ENCODE measurements at places on chromosomes 12 and 14.

DNA sequence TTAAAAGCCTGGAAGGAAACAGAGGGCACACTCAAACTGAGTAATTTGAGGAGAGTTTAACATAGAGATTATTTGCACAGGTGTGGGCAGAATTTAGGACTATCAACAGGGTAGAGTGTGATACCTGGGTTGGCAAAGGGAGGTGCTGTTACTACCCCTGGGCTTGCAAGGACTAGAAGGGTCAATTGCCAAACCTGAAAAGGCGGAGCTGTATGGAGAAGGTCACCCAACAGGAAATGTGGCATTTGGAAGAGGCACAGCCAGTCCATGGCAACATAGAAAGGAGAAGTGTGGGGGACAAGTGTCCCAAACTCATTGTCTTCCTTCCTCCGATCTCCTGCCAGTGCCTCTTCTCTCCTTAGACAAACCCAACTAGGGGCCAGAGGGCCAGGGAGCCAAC lies 21.6 kb upstream of the MED13L start:
- DNase-seq: no peak

GRCh38 chr12:90757957-90758356 lies 197.0 kb downstream of the CCER1 start:
- DNase-seq: no peak

DNA sequence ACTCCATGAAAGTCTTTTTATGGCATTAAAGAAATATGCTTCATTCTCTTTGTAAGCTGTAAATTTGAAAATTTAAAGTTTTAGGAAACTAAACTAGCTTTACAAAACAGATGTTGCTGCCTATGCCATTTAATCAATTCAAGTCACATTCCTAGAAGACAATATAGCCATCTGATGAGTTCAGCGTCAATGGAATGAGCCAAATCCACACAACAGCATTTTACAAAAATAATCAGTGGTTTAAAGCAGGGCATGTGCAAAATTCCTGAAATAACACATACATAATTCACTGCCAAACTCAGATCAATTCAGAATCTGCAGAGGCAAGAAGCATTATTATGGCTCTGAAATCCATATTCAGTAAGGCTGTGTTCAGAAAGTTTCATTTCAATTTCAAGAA lies 75.6 kb downstream of the MED13L start:
- no peak for DNase-seq

GRCh38 chr14:92217936-92218335 lies 96.2 kb downstream of the CPSF2 start:
- no peak for DNase-seq

DNA sequence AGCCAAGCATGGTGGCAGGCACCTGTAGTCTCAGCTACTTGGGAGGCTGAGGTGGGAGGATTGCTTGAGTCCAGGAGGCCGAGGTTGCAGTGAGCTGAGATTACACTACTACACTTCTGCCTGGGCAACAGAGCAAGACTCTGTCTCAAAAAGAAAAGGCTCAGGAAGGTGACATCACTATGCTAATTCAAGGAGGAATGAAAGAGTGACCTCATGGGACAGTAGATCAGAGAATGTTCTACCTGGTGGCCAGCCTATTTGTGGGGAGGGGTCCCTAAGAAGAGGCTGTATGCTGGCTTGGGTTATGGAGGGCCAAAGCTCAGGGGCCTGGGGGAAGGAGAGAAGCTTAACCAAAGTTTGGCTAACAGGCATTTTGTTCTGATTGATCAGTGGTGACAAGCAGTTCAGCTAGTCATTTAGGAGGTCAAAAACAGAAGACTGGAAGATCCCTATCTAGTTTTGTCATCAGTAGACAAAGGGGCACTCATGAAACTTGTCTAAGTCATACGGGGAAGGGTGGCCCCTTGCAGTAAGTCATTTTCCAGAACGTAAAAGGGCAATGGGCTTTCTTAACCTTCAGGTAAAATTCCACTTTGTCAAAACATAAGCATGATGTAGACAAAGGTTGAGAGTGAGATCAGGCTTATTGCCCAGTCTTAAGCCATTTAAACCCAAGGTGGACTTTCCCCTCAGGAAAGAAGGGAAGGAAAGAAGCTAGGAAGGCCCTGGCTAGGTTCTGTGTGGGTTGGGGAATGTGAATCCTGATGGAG lies 60.8 kb upstream of the EEA1 start:
- DNase-seq: no peak

GRCh38 chr12:54358191-54358944 lies 5.9 kb downstream of the GPR84 start:
- DNase-seq: peak; percentile 33

GRCh38 chr14:102898298-102898697 lies 24.2 kb upstream of the AMN start:
- no peak for DNase-seq

- DNase-seq: no peak
These were observed 1067.3 kb downstream of the FLRT2 start for GRCh38 chr14:86597279-86597678.

GRCh38 chr14:80659783-80660182 lies 281.8 kb downstream of the CEP128 start:
- no peak for DNase-seq

- DNase-seq: no peak
These were observed 31.0 kb downstream of the CCDC85C start for GRCh38 chr14:99573000-99573330.

DNA sequence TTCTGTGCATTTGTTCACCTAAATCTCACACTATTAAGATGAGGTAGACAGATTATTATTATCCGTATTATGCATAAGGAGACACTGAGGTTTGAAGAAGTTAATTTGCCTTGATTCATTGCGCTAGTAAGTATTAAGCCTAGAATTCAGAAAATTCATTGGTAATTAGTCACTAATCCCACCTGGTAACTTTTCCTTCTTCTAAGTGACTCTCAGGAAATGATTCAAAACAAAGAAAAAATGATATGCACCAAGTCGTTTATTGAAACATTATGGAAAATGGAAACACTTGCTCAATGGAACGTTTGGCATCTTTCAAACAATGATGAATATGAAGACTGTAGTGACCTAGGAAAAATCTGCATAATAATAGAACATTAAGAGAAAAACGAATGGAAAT lies 15.2 kb downstream of the RFX4 start:
- DNase-seq: no peak

DNA sequence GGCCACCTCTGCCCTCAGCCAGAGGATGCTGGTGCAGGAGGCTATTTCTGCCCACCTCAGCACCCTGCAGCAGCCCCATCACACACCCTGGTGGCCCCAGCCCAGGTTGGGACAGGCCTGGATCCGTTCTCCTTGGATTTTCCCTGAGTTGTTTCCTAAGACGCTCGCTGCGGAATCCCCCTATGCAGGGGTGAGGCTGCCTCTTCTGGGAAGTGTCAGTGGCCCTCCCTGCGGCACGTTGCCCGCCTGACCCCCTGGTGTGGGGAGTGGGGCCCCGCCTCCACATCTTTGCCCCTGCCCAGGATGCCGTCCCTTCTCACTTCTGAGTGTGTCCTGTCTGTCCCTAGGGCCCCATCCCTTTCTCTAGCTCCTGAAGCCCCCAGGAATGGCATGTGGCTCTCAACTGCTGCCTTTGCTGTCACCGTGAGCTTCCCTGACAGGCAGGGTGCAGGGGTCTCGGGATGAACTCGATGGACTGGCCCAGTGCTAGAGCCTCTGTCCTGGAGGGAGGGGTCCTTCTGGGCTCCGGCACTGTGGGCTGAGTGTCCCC lies 594 bp upstream of the EXOC3L4 start:
- DNase-seq: no peak

DNA sequence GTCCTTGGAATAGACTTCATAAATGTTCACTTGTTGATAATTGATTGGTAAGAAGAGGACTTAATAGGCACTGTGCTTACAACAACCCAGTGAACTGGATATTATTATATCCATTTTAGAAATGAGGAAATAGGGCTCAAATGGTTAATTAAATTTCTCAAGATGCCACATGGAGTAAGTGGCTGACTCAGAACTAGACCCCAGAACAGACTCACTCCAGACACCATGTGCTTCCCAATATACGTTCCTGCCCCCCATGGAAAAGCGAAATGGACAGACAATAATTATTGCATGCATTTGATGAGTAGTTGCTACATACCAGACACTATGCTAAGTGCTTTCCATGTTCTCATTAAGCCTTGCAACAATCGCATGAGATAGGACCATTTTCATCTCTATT lies 895 bp upstream of the ANKS1B start:
- no peak for DNase-seq

DNA sequence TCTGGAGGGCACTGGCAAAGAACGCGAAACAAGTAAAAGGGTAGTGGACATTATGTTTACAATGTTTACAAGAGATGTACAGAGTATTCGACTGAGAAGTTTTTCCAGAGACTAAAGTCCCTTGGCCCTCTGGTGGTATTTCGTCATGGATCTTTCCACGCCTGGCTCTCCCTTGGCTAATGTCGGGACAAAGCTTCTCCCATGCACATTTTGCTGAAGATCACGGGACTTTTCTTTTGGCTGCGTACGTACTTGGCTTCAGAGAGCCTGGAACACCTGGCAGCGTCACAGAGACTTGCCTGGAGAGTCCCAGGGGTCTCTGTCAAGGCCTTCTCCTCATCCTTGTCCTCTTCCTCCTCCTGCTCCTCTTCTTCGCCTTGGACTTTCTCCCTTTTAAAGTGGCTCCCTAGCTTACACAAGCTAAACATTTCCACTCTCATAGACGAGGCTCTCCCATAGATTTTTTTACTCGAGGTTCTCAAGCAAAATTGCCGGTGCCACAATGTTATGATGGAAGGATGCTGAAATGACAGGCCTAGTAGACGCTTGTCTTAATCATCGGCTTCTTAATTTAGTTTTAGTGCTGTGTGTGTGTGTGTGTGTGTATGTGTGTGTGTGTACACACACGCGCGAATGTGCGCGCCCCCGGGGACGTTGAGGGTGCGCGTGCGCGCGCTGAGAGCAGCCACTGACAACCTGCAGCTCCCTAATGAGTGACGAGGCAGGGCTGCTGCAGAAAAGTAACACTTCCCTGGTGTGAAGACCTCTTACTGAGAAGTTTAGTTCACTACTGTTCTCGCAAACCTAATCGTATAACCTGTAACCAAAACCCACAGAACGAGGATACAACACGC lies 4.9 kb upstream of the FOXG1 start:
- no peak for DNase-seq

GRCh38 chr14:103189481-103190470 lies 66.5 kb downstream of the TNFAIP2 start:
- no peak for DNase-seq

GRCh38 chr14:105159344-105159743 lies 9.2 kb downstream of the JAG2 start:
- no peak for DNase-seq

- no peak for DNase-seq
These were observed 57.0 kb downstream of the CCDC88C start for GRCh38 chr14:91360490-91361232.

GRCh38 chr12:90888316-90888715 lies 66.7 kb downstream of the CCER1 start:
- DNase-seq: no peak

DNA sequence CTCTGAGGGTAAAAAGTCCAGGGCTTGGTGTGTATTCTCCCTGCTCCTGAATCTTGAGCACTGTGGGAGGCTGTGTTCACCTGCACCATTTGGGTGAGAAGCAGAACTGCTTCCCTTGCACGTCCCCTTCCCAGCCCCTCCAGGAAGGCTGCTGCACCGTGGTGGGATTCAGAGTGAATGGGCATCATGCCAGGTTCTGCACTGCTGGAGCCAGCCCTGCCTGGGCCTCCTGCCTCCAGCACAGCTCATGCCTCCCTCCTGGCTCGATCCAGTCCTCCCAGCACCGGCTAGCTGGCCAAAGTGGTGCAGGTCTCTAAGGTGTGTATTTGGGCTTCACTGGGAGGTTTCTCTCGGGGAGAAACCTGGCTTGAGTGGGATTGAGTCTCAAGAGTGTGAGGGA lies 54.9 kb downstream of the ANKRD9 start:
- DNase-seq: no peak

GRCh38 chr14:101704140-101704539 lies 57.4 kb upstream of the PPP2R5C start:
- no peak for DNase-seq

DNA sequence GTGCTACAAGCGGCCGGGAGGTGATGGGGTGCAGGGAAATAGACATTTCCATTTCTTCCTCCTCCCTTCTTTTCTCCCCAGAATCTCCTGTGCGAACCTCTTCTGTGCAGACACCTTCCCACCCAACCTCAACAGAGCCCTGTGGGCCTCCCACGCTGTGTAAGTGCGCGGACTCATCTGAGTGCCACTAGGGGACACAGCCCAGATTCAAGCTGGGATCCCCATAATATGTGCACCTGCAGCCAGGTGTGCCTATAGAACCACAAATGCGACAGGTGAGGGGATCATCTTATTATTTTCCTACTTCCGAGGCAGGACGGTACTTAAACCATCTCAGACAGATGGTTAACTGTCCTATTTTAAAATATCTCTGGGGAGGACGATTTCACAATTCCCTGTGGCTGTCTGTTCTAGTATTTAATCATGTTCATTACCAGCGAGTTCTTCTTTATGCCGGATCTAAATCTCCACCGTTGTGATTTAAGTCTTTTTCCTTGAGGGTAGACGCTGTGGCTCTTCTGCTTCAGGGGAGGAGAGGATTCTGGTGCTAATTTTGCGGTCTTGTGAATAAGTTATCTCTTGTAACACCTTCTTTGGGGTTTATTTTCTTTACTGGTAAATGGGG lies 17.2 kb upstream of the CACNA1C start:
- DNase-seq: no peak

DNA sequence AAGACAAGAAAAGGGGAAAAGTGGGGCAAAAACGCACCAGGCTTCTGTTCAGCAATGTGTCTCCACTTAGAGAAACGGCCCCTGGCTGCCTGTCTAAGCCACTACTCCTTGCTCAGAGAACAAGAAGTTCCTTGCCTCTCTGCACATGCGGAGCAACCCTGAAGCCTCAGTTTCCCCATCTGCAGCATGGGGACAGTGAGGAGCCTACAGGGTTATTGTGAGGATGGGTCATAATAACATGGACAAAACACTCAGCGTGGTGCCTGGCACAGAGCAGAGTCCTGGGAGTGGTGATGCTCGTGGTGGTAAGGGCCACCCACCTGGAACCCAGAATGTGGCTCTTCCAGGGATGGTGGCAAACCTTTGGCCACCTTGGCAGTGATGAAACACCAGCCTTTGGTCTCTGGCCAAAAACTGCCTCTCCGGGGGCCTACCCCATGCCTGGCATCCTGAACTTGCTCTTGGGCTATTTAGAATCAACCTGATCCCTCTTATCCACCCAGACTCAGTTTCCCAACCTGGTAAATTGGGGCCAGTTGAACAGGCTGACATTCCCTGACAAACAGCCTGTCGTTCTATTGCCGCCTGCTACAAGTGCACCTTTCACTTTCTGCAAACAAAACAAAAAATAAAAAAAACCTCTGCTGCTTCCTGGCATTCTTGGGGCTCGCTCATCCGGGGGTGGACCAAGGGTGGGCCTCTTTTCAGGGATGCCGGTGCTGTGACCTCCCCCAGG lies 56.5 kb upstream of the DLK1 start:
- DNase-seq: no peak

DNA sequence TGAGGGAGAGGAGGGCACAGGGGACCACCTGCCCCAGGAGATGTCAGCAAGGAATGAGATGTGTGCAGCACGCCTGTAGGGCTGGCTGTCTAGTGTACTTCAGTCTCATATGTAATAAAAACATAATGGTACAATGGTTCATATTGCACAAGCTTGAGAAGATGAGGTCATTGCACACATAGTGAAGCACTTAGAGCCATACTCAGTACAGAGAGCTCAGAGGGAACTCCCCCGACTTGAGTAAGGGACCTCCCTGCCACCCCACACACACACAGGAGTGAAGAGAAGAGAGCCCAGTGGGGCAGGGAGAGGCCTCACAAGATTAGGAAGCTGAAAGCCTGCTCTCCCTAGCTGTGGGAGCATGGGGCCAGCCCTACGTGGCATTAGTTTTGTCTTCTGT lies 61.5 kb downstream of the SLC6A12 start:
- no peak for DNase-seq

All from activated T-cell treated with anti-CD3 and anti-CD28 coated beads for 24 hours (primary cell).